ENCODE measurements at places on chromosomes 11 and 22. TPM values are rescaled to one million over a fixed set of nuclear protein-coding genes. Genes with fewer than 3 reads are reported as not detected.

DNA sequence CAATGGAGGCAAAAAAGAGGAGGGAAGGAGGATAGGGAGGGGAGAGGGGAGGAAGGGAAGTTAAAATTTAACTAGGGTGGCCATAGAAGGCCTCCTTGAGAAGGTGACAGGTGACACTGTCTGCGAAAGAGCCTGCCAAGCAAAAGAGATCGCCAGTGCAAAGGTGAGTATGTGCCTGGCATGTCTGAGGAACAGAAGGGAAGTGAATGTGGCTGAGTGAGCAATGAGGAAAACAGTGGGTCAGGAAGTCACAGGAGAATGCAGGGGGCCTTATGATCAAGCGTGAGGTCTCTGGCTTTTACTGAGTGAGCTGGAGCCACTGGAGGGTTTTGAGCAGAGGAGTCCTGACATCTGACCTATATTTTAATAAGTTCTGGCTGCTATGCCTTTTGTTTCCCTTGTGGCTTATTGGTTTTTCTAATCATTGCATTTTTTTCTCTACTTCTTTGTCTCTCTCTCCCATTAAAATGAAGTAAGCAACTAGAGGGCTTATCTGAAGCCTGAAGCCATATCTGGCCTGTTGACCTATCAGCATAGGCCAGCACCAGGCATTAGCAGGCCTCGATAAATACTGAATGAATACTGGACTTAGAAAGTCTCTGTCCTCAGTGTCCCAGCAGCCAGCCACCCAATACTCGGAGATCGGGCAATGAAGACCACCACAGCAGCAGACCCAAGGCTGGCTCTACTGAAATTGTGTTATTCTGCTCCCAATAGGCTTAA is 5.6 kb downstream of the AP1B1 start:
- DNase-seq, result no peak

- no peak for DNase-seq
Measured at GRCh38 chr22:31271485-31271884, 20.8 kb downstream of the PIK3IP1 start.

DNA sequence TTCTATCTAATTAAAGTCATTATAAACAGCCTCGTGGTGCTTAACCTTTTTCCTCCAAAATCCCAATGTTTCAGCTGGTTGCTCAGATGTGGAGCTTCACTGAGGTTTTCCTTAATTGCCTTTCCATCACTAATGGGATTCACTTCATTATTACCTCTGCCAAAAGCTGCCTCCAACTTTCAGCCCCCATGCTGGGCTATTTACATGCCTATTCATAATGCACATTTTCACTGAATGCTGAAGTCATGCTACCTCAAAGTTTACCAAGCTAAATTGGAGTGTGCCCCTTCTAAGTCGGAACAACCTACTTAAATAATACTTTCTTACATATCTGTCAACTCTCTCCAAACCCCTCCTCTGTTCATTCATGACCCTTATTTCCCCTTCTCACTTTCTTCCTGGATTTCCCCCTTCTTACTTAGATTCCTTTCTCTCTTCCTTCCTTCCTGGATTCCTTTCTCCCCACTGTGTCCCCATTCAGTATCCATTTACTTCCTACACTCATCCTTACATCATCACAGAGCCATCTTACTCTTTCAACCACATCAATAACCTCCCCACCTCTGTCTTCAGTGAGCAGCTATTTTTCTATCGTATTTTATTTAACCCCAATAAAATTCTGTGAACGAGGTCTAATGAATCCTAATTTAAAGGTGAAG is 887.3 kb upstream of the TENM4 start:
- DNase-seq, result no peak

GRCh38 chr11:8242499-8243280 is 21.0 kb downstream of the LMO1 start:
- no peak for DNase-seq

GRCh38 chr11:122808478-122808869 is 29.8 kb upstream of the CRTAM start:
- no peak for DNase-seq

DNA sequence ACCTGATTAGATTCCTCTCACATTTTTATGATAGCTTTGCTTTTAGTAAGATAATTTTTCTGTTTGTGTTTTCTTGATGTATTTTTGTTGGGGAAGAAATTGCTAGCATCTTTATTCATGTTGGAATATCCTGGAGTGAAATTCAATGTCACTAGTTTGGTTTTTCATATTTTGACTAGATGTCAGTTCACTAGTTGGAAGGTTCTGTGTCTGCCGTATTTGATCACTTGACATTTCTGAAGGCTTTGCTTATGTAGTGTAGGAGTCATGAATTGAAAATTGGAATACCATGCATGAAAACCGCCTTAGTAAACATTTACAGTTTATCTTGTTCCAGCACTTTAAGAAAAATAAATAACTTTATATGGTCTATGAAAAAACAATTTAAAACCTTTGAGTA is 348.4 kb downstream of the AASDHPPT start:
- DNase-seq, result no peak

GRCh38 chr11:108973402-108974162 is 308.7 kb downstream of the DDX10 start:
- no peak for DNase-seq

DNA sequence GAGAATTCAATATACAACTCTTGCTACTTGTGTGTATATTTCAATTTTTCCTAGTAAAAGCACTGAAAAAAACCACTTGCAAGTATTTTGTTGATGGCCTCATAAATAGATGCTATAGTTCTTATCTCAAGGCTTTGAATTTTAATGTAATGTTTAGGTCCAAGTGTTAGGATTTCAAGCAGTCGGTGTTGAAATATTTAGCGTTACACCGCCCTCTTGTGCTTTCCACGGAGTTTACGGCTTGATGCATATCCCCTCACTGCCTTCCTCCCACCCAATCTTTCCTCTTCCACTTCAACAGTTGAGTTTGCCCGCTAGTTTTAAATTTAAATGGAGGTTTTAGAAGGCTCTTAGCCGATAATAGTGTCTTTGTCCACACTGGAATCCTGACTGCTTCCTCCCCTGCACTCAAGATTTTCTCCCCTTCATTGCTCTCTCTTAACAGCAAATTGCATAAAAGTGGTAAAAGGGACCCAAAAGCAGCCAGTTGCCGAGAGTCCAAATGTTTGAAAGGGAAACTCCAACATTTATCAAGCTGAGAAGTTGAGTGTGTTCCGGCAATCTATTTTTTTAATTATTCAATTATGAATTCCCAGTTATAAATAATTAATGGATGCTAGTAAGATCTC is 25.9 kb upstream of the HTATIP2 start:
- no peak for DNase-seq

DNA sequence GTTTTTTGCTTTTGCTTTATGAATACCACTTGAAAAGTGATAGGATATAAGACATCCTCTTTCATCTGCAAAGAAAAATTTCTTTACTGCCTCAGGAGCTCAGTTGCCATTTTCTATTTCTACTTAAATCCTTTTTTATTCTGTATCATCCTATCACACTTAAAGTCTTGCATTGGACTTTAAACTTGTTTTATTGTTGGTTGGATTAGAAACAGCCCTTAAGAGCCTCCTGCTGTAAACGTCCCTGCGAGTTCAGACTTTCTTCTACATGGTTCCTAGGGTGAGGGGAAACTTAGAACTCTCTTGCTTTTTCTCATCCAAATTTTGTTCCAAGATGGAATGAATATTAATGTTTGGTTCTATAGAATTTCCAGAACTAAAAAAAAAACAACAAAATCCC is 234.3 kb downstream of the JRKL start:
- DNase-seq, result no peak

DNA sequence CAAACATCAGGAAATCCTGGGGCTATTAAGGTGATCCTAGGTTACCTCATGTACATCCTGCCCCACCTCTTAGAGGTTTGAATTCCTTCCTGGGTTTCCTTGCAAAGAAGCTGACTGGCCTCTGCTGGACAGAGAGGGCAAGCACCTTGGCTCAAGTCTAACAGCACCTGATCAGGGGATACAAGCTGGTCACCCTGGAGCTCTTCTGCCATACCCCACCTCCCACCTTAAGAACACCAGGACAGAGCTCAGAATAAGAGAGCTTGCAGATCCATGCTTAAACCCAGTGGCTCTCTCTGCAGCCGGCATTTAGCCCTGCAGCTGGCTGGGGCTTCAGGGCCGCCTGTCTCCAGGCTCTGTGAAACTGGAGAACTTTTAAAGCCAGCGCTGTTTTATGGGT is 386.6 kb upstream of the NARS2 start:
- DNase-seq, result no peak

DNA sequence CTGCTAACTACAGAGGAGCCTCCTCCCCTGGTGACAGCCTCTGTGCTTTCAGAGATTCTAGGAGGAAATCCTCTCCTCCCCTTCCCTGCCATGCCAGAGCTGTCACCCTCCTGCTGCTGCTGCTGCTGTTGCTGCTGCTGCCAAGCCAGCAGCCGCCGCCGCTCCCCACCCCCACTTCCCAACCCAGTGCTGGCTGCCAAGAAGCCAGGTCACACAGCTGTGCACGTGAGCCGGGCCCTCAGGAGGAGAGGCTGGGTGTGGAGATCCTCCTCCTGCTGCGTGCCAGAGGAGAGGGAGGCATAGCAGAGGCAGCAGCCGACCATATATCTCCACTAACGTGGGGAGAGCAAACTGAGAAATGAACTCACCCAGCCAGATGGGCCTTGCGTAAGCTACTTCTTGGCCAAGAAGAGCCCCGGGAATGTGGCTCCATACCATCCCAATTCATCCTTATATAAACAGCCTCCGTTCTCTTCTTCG is 12.4 kb downstream of the CRY2 start:
- DNase-seq, result peak; percentile 96

DNA sequence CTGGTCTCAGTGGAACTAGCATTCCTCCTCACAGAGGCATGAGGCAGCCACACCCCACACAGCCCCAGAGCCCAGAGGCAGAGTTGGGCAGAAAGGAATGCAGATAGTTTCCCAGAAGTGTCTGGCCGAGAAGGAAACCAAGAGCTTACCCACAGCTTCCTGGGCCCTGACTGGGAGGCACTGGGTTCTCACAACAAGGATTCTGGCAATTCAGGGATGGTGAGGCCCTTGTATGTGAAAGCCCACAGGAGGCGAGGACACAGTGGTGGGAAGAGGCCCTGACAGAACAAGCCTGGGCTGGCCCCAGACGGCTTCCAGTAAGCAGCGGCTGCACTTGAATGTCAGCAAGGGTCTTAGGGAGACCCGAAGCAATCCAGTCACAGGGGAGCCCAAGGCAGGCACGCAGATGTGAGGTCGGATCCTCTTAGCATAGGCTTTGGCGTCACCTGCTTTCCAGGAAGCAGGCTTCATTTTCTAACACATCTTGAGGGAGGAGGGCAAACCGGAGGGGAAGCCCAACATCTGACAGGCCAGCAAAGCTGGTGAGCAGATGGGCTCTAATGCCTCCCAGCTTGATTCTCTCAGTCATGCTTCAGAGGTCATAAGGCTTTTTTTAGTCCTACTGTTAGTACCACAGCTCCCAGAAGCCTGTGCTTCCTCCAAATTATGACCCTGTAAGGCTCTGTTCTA is 78.3 kb upstream of the AKIP1 start:
- DNase-seq, result no peak

GRCh38 chr11:114095899-114096298 is 36.4 kb downstream of the ZBTB16 start:
- no peak for DNase-seq

DNA sequence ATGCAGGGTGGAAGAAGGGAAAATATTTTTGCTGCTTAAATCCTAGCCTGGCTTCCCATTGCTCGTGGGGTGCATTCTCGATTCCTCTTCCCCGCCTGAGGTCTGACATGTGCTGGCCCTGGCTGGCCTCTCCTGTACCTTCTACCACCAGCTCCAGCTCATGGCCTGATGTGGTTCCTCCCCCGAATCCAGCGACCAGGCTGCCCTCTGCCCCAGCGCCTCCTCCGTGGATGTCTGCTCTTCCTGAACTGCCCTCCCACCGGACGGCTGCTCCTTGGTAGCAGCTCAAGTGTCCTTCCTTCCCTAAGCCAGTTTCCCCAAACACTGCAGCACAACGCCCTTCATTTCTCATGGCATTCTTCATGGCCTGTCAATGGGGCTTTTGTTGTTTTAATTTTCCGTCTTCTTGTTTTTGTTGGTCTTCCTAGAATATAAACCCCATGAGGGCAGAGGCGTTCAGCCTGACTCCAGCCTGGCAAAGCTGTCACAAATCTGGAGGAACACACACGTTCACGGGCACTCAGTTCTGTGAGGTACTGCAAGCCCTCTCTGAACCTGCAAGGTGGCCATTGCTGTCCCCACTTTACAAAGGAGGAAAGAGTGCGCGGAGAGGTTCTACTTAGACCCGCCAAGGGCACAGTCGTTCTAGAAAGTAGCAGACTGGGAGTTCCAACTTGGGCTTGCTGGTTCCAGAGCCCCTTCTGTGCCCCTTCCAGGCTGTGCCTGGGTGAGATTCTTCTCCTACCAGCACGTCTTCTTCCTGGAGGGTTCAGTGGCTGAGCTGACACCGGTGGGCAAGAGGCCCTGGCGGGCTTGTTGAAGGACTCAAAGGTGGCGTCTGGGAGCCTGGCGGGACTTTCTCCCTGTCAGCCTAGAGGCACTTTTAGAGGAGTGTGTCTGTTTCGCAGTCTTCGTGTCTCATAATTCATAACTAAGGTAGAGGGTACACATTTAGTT is 953 bp upstream of the LRP5 start:
- DNase-seq, result no peak

GRCh38 chr11:94866936-94867795 is 99.0 kb downstream of the AMOTL1 start:
- no peak for DNase-seq

DNA sequence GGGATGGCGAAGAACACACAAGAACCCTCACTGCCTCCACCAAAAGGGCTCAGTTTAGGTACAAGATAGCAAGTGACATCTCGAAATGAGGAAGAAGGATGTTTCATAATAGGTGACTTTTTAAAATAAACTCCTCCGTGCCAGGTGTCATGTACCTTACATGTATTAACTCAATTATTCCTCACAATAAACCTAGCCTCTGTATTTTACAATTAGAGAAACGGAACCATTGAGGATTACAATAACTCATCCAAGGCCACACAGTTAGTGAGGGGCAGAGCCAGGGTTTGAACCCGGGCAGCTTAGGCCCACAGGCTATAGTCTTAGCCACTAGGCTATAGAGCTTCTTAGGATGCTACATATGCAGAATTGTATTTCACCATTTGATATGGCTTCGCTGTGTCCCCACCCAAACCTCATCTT is 965 bp upstream of the PAMR1 start:
- DNase-seq, result no peak

GRCh38 chr11:36619502-36619901 is 21.5 kb upstream of the RAG2 start:
- DNase-seq, result no peak

Gene OR52I1
- not detected for total RNA-seq

Gene LRP4
- total RNA-seq, result 1.1 TPM

Gene HTR3B
- total RNA-seq, result not detected

Gene MRGPRX4
- total RNA-seq, result not detected

Gene APOBEC3F
- 6.6 TPM for total RNA-seq

Gene E2F8
- 0.19 TPM for total RNA-seq

Gene OR10A2
- total RNA-seq, result not detected

Gene CNTF
- total RNA-seq, result 0.77 TPM

Gene MS4A6A
- total RNA-seq, result 48.6 TPM

Gene FAT3
- 0.04 TPM for total RNA-seq

Gene KCNK7
- total RNA-seq, result not detected

Measured in right lobe of liver (tissue), 6 donors.